ENCODE measurements at places on chromosomes 2 and 18.

DNA sequence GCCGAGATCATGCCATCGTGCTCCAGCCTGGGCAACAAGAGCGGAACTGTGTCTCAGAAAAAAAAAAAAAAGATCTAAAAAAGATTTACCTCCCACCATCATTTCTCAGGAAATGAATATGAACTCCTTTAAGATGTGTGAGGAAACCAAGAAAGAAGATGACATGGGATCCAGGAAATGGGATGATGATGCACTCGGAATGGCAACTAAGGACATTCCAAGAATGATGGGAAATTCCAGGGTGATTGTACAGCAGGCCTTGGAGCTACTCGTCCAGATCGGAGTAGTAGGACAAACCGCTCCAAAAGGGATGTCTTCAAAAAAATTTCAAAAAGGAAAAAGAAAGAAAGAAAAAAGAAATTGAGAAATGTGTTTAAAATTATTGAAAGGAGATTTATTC lies 84.9 kb upstream of the PMAIP1 start:
- DNase-seq: no peak

- no peak for DNase-seq
Measured at GRCh38 chr18:23779696-23780303, 90.5 kb downstream of the LAMA3 start.

DNA sequence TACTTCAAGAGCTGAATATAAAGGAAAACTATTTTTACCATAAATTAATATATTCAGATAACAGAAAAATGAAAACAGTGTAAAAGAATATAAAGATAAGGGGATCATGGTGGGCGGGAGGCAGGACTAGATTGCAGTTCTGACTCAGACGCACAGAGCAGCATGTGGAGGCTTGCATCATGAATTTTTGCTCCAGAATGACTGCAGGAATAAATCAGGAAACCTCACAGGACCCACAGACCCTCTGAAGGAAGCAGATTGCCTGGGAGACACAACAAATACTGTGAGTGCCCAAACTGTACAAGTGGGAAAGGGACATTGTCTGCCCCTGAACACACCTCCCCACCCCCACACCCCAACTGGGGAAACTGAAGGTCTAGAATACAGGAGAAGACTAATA lies 19.2 kb upstream of the SIGLEC15 start:
- no peak for DNase-seq

DNA sequence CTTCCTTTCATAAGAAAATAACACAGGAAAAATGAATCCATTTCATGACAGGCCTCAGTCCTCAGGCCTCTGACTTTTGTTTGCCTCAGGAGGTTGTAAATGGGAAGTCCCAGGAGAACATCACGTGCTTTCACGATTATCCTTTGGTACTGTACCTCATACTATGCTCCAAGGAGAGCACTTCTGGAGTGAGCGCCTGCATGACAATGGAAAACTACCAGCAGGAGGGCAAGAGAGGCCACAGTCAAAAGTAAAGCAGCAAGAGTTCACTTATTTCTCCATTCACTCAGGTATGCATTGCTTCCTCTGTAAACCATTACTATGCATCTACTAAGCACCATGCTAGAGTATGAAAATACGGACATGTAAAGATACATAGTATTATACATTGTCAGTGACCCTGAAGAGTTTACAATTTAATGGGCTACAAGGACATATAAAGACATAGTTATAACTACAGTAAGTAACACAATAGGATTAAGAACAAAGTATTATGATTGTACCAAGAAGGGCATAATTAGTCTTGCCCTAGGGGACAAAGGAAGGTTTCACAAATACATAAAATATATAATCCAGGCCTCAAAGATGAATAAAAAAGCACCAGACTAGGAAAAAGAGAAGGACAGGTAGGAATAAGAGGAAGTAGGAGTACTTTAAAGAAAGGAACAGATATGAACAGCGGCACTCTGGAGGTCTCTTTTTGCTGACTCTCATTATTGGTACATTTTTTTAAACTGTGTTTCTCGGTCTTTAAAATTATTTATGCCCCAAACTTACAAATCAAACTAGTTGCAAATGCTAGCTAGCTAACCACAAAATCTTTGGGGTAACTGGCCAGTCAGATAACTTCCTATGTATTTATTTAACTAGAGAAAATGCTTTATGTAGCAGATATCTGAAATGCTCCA lies 806.7 kb downstream of the NRXN1 start:
- no peak for DNase-seq

DNA sequence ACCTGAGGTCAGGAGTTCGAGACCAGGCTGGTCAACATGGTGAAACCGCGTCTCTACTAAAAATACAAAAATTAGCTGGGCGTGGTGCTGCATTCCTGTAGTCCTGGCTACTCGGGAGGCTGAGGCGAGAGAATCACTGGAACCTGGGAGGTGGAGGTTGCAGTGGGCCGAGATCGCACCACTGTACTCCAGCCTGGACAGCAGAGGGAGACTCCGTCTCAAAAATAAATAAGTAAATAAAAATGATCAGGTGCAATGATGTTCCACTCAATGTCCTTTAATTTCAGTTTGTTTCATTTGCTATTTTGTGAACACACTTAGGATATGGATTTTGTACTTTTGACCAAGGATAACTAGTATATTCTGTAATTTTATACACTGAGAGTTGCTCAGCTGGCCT lies 9.3 kb downstream of the HADHA start:
- no peak for DNase-seq

DNA sequence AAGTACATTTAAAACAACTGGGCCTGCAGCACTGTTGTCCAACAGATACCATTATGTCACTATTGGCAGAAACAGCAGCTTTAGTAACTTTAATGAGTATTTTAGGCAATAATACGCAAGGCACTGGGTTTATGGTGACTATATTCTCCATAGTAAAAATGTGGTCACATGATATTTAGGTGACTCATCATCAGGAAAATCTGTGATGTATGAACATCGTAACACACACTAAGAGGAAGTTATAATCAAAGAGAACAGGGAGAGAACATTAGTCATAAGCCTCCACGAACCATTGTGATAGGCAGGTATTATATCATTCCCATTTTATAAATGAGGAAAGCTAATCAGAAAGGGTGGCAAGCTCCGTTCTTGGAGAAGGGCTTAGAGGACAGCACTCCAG lies 36.9 kb downstream of the RAPH1 start:
- DNase-seq: no peak

DNA sequence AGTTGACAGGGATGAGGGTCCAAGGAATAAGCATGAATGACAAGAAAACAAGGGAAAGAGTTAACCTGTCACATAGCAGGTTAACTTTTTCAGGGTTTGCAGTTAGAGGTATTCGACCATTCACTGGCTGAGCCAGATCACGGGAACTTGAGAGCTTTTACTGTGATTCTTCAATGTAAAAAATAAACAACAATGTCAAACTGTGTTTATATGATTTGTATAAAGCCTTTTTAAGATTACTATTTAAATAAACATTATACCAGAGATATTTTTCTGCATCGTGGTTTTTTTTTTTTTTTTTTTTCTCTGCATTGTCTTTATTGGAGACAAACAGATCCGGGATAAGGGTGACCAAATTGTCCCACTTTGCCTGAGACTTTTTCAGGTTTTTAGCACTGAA lies 115.6 kb downstream of the NRP2 start:
- DNase-seq: no peak

GRCh38 chr2:205471776-205472175 lies 210.5 kb upstream of the NRP2 start:
- no peak for DNase-seq

- no peak for DNase-seq
Measured at GRCh38 chr2:146457221-146457620, 1387.6 kb upstream of the ACVR2A start.

GRCh38 chr2:235634435-235635158 lies 140.8 kb downstream of the AGAP1 start:
- no peak for DNase-seq

DNA sequence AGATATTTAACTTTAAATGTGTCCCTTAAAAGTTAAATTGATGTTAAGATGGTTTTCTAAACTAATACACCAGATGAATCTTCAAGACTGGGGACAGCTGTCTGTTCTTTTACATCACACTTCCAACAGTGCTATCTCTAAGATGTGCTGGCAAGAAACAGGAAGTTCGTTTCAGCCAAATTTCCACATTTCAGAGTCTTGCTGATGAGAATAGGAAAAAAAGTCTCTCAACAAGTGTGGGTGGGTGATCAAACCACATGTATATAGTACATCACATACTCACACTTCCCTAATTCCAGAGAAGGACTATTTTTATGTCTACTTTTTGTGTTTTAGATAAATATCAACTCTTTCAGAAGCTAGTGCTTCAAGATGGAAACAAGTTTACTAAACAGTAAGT lies 1712.8 kb upstream of the TMEFF2 start:
- no peak for DNase-seq

- no peak for DNase-seq
Measured at GRCh38 chr18:9337873-9338272, 3.3 kb downstream of the TWSG1 start.

- peak; percentile 77 for DNase-seq
Measured at GRCh38 chr2:47058003-47058931, 96.8 kb downstream of the STPG4 start.

GRCh38 chr2:9057939-9058761 lies 54.7 kb upstream of the MBOAT2 start:
- no peak for DNase-seq

- DNase-seq: no peak
Measured at GRCh38 chr18:77061946-77062517, 70.6 kb downstream of the MBP start.

DNA sequence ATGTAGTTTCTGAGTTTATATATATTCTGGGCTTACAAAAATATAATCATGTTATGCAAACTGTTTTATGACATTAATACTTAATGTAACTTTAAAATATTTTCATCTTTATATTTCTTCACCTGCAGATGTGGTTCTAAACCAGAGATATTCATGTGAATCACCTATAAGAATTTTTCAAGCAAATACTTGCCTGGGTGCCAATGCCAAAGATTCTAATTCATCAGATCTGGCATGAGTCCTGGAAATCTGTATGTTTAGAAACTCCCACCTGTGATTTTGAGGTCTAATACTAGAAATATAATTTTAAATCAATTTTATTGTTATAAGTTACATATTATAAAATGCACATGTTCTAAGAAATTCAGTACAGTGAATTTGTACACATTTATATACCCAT lies 19.9 kb upstream of the DNAH6 start:
- DNase-seq: no peak

DNA sequence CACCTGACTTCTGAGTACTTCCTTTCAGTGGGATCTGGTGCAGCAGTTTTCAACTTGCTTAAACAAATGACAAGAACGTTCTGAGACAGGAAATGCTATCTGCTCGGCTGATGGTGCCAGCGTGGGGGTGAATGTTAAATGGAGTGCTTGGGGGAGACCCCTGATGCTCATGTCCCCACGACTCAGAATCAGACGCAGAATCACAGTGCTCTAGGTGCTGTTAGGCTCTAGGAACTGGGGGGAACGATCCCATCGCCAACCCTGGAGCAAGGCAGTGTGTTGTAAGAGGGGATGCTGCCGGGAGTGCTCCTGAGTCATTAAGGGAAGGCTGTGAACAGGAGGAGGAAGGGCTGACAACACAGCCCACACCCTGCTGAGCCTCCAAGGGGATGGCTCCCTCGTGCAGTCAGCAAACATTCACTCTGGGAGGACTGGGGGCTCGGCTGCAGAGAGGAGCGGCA lies 34.1 kb upstream of the KCNF1 start:
- DNase-seq: no peak

DNA sequence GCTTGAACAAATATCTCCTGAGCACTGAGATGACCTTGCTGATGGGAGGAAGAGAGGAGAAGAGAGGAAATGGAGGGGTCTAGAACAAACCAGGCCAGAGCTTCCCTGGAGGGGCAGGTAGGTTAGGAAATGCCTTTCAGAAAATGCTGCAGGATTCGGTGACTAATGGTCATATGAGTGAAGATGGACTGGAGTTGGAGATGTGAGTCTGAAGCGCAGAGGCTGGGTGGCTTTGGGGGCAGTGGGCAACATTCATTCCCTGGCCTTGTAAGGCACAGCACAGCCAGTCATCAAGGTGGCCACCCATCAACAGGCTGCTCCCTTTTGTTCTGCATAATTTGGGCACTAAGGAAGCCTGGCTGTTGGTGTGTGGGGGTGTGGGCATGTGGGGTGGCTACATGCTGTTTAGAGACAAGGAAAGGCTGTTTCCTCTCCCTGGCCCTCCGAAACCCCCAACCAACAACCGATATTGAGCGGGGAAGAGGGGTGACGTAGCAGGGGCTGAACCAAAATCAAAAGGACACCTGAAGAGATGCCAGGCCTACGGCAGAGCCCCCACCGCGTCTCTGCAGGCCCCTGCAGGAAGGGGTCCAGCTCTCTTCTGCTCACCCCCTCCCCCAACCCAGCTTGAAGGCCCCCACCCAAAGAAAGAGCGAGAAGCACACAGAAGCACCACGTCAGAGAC lies 1.5 kb downstream of the SLC30A3 start:
- DNase-seq: no peak

DNA sequence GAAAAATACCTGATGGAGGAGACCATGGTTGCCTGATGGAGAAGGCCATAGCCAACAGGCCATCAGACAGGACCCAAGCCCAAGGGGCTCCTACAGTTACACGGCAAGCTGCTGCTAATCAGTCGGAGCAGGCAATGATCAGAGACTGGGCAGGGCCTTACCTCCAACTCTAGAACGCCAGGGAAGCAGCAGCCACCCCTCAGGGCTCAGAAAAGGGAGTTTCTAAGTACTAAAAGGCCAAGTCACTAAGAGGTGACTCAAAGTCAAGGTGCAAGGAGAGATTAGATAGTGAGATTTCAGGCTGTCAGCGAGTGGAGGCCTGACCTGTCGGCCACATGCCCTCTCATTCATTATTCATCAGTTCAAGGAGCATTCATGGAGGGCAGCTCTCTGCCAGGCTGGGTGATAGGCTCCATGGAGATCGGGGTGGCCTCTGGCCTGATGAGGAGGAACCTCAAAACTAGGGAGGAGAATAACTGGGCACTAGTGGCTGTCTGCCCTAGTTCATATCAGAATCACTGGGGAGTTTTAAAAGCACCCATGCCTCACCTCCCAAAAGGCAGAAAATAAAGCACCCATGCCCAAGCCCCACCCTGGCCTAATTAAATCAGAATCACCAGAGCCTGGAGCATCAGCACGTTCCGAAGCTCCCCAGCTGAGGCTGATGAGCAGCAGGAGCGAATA lies 3.6 kb downstream of the VIL1 start:
- peak; percentile 23 for DNase-seq

GRCh38 chr2:25173719-25174118 lies 5.3 kb upstream of the POMC start:
- no peak for DNase-seq

DNA sequence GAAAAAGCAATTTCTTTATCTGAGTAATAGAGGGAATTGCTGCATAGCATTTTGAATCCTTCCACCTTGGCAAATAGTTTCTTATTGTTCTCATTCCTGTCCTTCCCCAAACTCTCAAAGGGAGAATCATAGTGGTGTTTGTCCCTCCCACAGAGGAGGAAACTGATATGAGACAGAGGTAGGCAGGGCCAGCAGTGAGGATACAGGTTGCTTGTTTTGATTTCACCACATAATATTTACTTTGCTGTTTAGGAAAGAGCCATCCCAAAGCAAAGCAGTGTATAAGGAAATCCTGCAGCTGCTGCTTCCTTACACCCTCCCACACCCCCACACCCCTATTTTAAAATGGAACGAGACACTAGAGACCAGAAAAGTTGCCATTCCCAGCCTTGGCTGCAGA lies 195.3 kb downstream of the SETBP1 start:
- DNase-seq: no peak

- DNase-seq: no peak
Measured at GRCh38 chr18:37567061-37567993, 1.7 kb upstream of the CELF4 start.

Data from psoas muscle (tissue), 8 donors.